ENCODE measurements at places on chromosomes 7 and 10.
A peak's percentile ranks its signal among the peaks of the same experiment; 100 is the strongest.

DNA sequence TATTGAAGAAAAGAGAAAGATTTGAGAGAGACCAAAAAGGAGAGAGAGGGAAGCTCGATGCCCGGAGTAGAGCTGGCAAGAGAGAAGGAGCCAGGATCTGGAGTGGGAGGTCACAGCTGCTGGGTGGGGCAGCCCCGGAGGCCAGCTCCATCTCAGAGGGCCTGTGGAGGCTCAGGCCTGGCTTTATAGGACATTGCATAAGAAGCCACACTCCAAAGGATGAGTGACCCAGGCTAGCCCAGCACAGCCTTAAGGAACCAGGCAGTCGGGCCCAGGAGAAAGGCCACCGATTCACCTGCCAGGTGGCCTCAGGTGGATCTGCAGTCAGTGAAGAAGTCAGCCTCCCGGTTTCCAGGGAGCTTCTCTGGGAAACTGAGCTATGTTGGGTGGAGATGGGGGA, 676 bp downstream of the PLAC9 start:
- DNase-seq: no peak

DNA sequence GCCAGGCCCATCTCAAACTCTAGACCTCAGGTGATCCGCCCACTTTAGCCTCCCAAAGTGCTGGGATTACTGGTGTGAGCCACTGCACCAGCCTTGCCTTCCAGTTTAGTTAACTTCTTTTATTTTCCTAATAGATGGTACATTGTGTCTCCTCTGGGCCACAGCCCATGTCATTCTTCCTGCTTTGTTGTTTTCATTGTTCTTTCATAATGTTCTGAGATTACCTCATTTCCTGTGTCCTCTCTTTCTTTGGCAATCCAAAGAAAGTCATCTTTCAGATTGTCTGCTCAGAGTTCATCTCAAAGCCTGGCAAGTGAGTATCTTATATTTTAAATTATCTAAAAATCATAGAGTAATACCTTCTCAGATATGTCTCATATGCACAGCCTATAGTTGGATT, at the start of gene OLAH:
Gene OLAH (plus strand): TSS at position 270 of the 400 bp plus-strand sequence. CDS start 3,346 bp downstream, outside the sequence.
- DNase-seq: no peak

GRCh38 chr10:78856421-78856820, 212.3 kb upstream of the ZMIZ1 start:
- DNase-seq: peak; percentile 42

DNA sequence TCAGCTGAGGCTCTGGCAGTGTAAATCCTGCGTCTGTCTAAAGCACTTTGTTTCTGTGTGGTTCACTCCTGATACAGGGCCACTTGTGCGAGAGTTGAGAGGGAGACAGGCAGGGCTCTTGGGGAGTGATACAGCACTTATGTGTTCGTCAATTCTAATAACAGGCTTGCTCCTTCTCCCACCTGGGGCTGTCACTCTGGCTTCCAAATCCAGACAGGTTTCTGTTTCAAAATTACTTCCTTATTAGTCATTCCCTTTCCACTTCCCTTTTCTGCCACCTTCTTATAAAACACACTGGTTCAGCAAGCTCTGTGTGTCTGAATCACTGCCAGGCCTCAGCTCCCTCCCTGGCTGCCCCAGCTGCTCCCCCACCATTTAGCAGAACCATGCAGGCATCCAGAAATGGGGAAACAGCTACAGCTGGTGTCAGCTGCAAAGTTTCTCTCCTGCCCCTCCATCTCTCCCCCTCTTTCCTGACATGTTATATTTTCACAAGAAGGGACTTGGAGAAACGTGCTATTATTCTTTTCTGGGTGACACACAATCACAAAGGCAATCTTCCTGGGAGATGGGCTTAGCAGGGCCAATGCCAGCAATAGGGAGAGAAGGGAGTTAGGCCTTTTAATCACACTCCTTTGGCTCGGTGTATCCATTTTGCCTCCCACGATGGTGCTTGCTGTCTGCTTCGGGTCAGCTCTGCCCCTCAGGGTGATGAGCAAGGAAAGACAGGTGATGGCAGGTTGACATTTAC, 58.4 kb upstream of the ZNRF2 start:
- no peak for DNase-seq

DNA sequence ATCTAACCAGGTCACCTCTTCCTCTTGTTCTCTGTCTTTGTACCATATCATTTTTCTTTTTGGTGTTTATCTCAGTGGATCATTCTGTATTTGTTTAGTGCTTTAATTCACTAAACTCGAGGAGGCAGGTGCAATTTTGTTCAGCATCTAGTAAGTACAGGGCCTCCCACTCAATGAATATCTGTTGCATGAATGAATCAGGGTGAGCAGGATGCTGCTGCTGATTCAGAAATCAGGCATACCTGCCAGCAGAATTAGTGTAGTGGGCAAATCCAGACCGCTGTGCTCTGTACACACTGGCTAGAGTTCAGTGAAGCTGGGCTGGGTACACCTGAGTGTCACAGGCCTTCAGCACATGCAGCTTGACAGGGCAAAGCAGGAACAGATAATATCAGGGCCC, 511.9 kb downstream of the SUGCT start:
- no peak for DNase-seq

GRCh38 chr10:113264333-113265131, 288.3 kb upstream of the HABP2 start:
- DNase-seq: no peak

DNA sequence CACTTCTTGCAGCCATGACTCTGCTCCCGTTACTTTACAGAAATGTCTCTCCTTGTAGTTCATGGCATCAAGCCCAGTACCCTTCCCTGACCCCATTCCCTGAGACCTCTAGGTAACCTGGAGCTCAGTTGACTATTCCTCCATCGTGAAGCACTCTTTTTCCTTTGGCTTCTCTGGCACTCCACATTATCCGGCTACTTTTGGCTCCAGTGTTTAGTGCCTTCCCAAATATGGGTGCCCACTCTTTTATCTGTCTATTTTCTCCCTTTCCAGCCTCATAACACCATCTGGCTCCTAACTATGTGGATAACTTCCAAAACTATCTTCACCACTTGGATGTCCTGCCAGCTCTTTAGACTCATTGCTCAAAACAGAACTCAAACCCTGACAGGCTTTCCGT, 744.7 kb upstream of the GALNT17 start:
- DNase-seq: no peak

GRCh38 chr10:125639846-125640245, 43.1 kb downstream of the TEX36 start:
- no peak for DNase-seq

DNA sequence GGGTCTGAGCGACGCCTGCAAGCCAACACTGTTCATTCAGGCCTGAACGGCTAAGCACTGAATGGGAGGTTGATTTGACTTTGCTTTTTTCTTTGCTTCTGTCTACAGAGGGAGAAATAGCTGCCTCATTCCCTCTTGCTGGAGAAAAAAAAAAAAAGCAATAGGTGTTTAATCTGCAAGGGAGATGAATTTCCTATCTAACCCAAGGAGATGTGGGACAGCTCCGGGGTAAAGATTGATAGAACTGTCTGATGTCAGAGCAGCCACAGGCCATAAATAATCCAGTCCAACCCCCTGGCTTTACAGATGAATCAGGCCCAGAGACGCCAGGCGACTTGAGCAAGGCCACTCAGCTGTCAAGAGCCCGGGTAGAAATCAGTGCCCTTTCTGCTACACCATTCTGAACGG, 168.0 kb downstream of the ARHGAP12 start:
- no peak for DNase-seq

DNA sequence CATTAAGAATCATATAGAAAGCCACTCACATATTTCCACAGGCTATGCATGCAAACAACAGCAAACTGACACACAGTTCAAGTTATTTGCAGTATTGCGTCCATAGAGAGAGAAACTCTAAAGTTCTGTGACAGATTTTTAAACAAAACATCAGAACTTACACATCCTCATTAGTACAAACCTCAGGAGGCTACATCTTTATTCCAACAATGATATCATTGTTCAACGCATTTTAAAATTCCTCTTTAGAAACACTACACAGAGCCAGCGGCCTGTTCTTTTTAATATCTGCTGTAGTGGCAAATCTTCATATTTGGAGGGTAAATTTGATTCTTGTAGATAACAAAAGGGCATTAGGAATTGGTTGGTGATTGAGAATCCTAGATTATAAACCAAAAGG, 55.9 kb upstream of the NFE2L3 start:
- DNase-seq: no peak

GRCh38 chr10:123295644-123296043, 141.4 kb downstream of the BUB3 start:
- DNase-seq: no peak

- DNase-seq: no peak
Measured at GRCh38 chr7:50531401-50531911, 33.7 kb downstream of the DDC start.

DNA sequence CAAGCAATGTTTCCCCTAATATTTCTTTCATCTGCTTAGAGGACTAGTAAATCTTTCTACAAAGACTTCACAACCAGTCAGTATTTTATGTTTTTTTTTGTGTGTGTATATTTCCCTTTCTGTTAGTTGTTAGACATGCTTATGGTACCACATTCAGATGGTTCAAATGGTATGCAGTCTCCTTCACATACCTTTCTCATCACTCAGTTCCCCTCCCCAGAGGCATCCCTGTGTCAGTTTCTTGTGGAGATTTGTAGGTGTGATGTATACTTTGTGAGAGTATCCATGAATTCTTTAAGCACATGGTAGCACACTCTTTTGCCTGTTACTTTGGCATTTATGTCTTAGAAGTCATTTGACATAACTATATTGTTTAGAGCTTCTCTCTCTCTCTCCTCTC, 4.4 kb downstream of the ZNF485 start:
- no peak for DNase-seq

GRCh38 chr7:27516421-27516820, 146.3 kb downstream of the HIBADH start:
- no peak for DNase-seq

DNA sequence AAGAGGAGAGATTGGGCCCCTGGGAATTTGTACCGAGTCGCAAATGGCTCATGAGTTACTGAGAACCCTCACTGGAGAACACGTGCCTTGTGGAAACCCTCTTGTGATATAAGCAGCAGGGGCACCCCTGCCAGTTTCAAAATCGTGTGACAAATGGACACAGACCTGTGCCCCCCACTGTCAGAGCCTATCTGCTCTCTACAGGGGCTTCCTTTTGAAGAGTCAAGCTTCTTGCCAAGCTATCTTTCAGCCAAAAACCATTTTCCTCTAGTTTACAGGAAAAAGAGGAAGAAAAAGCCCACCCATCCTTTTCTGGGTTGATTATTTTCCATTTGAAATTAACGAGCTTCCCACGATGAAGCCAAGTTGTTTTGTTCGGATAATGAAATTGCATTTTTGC, 64.1 kb upstream of the MPP7 start:
- DNase-seq: no peak

DNA sequence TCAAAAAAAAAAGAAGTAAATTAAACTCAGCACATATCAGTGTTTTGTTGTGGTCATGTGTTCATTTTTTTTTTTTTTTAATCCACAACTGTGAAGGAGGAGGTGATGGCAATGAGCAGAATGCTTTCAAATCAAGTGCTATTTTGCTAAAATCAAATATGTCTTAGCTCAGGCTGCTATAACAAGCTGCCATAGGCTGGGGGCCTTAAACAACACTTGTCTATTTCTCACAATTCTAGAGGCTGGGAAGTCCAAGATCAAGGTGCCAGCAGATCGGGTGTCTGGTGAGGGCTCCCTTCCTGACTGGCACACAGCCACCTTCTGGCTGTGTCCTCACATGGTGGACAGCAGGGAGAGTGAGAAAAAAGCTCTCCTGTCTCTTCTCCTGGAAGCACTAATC, 203.9 kb downstream of the FAM107B start:
- no peak for DNase-seq

GRCh38 chr7:48052748-48053147, 17.4 kb downstream of the C7orf57 start:
- no peak for DNase-seq

DNA sequence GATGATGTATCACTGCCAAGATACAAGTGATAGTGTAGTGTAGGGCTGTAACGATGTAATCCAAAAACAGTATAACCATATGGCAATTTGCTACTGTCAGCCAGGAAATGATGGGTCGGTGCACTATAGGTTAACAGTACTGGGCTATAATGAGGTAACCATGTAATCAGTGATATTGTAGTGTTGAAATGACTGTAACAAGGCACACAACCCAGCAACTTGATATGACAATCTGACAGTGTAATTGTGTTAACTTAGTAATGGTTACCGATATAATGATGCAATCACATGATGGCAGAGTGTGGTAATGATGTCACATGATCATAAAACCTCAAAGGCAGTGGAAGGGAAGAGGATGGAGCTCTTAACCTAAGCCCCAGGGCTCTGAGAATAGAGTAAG, 73.8 kb upstream of the SLF2 start:
- DNase-seq: no peak

- no peak for DNase-seq
Measured at GRCh38 chr7:76347710-76348109, 11.1 kb downstream of the YWHAG start.

DNA sequence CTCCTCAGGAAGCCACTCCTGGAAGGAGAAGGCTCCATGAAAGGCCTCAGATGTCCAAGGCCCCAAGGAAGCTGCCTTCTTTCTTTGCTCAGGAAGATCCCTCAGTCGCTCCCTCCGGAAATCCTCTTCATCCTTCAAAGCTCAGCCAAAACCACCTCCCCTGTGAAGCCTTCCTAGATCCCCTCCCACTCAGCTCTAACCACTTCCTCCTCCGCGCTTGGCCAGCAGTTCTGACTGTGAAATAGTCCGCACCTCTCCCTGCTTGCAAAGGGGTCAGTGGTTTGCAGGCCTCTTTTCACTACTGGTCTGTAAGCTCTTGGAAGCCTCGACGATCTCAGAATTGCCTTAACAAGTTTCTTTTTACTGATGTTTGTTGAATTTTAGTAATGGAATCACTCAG, 23.9 kb downstream of the PYROXD2 start:
- DNase-seq: no peak

- DNase-seq: no peak
Measured at GRCh38 chr10:11825796-11826414, 2.7 kb downstream of the PROSER2 start.

GRCh38 chr7:142855756-142856564, 1.1 kb downstream of the EPHB6 start:
- DNase-seq: no peak

DNA sequence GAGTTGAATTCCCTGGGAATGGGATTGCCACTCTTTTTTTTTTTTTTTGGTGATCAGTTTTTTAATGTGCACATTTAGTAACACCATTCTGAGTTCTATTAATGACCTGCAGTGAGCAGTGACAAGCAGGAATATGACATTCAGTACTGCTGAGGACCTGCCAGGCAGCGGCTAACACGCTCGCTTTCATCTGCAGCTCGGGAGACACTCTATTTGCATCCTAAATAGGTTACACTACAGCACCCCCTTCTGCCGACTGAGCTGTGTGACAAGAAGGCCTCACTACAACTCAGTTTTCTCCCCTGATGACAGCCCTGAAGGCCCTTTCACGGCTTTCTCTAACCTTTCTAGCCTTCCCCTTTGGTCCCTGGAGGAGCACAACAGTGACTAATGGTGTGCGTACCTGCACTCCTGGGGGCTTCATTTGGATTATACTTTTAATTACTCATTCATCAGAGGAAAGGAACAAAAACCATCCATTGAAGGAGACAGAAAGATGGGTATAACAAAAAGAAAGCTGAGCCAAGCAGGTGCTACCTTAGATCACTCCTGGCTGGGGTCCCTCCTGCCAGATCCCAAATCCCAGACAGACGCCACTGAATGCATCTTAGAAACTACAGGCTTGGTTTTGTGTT, 872.4 kb downstream of the LRMDA start:
- no peak for DNase-seq

Data from activated CD8-positive, alpha-beta memory T cell treated with anti-CD3 and anti-CD28 coated beads for 24 hours (primary cell).